ENCODE measurements at places on chromosomes 11 and 22.

DNA sequence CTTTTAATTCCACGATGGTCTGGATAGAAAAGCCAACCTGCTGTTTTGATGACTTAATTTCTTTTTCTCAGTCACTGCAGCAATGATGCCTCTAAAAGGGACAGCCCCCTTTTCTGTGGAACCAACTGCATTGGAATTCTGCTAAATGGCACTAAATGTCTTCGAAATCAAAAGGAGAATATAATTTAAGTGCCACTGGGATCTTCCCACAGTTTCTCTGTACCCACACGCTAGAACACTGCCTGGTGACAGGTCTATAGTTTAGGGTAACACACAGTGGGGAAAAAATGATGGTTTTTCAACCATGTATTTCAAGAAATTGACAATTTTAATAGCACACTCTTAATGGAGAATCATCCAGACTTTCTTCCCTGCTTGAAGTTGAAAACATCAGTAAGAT is 182.3 kb downstream of the OPCML start:
- no peak for DNase-seq

DNA sequence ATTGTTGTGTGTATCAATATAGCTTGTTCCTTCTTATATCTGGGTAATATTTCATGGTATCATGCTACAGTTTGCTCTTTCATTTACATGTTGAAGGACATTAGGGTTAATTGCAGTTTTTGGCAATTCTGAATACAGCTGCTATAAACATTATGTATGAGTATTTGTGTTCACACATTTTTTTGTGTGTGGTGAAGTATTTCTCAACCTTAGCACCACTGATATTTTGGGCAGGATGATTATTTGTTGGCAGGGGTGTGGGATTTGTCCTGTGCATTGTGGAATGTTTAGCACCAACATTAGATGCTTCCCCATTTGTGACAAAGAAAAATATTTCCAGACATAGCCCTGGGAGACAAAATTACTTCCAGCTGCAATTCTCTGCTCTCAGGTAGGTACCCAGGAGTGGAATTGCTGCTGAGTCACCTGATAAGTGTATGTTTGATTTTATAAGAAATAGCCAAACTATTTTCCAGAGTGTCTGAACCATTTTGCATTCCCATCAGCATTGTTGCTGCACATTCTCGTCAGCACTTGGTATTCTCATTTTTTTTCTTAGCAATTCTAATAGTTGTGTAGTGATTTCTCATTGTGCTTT is 128.2 kb downstream of the SNX19 start:
- DNase-seq: no peak

GRCh38 chr22:49470741-49471503 is 356.8 kb downstream of the BRD1 start:
- no peak for DNase-seq

DNA sequence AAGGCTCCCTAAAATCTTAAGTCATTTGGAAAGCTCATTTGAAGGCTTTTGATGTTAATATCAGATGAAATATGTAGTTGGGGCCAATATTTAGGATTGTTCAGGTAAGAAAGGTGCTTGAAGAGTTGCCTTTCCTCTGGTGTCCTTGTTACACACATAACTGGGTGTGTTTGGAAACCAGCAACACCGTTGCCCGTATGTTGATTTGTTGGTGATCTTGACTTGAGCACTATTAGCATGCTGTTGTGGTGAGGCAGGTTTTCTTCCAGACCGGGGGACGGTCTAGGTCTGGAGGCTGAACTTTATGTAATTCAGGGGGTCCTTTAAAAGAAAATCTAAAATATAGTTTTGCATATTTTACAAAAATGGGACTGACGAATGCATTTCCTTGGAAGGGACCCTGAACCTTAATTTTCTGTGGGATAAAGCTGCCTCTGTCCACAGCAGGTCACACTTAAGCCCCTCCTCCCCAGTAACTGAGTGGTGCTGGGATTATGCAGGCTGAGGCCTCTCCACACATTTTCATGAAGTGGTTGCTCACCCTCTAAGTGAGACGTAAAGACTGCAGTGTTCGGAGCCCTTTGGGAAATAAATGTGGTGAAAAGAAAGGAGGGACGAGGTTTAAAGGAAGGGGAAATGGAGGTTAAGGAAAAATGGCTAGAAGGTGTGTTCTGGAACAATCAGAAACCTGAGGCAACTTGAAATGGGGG is 1.8 kb downstream of the YWHAH start:
- no peak for DNase-seq

DNA sequence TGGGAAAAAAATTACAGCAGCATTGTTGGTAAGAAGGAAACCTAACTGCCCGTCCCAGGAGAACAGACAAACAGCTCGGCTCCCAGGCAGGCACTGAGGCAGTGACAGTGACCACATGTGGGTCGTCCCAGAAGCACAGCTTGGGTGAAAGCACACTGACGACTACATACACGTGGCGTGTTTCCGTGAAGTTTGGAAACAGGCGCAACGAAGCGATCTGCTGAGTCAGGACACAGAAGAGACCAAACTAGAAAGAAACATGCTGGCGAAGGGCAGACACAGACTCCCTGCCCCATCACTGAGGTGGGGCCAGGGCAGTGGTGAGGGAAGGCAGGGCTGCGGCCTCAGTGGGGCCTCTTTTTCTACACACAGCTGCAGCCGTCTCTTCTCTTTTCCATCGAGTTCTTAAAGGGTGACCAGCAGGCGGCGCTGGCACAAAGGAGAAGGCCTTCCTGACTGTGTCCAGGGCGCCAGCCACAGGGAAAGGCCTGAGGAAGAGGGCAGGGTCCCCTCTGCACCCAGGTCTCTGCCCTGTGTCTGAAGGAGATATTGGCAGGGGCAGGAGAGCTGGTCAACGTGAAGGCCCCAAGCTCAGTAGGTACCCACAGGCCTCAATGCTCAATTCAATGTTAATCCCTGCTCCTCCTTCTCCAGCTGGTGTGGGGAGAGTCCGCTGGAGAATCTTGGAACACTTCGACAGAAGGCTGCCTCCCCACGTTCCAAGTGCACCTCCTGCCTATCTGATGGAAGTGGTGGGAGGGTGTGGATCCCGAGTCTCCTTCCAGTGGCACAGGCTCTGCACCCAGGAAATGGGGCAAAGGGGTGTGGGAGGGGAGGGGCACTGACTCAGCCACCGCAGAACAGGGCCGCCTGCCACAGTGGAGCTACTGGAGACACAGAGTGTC is 19.9 kb downstream of the CARS1 start:
- peak; percentile 52 for DNase-seq

Data from CD4-positive, alpha-beta T cell treated with Interleukin-12 subunit alpha and Interleukin-12 subunit beta, for 1 hour (primary cell).